Astrocyte (in vitro differentiated cells and primary cell): ENCODE measurements at places on chromosomes 1 and 21. TPM values are rescaled to one million over a fixed set of nuclear protein-coding genes. Genes with fewer than 3 reads are reported as not detected.

- DNase-seq = peak; percentile 97
Measured at GRCh38 chr1:156282479-156283222, at the start of gene SMG5. Gene SMG5 (minus strand): TSS chr1:156282825. CDS start chr1:156282680, 145 bp downstream.

Gene LINGO4
- total RNA-seq = not detected in 2 replicates

GRCh38 chr1:63671514-63671913 is 78.3 kb downstream of the PGM1 start:
- no peak for DNase-seq

GRCh38 chr1:203671521-203672278 is 45.1 kb downstream of the ATP2B4 start:
- no peak for DNase-seq

Gene RIMKLA
- 0.12 and 0.20 TPM in 2 replicates for total RNA-seq
